Epithelial cell of proximal tubule (primary cell): ENCODE measurements at places on chromosomes 5 and 9.

DNA sequence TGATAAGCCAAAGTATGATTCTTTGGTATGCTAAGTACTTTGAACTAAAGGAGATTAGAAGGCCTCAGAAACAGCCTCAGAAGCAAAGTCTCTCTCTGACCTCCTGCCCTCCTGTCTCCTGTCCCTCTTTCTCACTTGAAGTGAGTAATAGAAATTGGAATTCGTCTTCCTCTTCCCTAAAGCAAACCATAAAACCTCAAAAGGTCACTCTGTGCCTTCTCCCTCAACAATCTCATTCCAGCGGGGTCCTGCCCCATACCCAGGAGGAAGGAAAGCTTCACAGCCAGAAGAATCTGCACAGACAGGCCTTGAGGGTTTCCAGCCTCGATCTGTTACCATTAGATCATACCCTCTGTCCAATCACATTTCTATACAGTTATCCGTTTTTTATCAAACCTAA, 87.8 kb downstream of the HAPLN1 start:
- peak; percentile 10 for DNase-seq

- no peak for DNase-seq
Observed at GRCh38 chr9:92974761-92975755, 27.7 kb downstream of the FGD3 start.

GRCh38 chr9:3244963-3245653, 280.7 kb downstream of the RFX3 start:
- peak; percentile 15 for DNase-seq

DNA sequence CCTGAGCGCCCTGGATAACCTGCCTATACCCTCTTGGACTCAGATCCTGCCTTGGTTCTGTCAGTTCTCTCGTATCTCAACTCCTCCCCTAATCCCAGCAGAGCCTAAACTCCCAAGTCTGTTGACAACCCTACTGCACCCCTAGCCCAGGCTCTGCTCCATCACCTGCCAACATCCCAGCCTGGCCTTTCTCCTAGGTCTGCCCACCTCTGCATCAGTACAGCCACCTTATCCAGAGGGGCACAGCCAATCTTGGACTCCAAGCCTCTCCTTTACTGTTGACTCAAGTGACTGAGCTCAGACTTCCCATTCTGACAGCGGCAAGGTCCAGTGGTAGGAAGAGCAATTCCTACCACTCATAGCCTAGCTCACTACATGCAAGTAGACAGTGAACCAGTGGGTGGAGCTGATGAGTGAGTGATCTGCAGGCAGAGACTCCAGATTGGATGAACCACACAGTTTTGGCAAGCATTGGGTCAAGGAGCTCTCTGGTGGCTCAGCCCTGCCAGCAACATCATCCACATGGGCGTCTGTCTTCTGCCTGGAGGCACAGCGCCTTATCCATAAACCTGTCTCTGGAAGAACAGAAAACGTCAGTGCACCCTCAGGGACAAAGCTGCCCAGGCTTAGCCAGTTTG, 26.5 kb downstream of the TRMO start:
- no peak for DNase-seq

GRCh38 chr5:137630972-137631370, 104.9 kb downstream of the KLHL3 start:
- no peak for DNase-seq

DNA sequence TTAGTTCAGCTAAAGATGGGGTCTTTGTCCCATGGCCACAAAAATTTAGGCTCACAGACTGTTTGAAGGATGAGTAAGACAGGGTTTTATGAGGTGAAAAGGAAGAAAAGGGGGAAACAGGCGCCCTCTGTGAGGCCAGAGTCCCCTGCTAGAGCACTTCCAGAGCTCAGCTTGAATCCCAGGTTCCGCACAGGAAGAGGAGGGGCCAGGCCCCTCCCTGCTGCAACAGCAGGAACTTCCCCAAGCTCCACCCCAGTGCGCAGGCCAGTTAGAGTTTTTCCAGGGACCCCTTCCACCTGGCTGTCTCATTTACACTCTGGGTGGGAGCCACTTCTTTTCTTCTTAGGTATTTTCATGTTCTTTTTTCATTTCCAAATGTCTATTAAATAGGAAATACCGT, 480.8 kb downstream of the PSAT1 start:
- DNase-seq: no peak

DNA sequence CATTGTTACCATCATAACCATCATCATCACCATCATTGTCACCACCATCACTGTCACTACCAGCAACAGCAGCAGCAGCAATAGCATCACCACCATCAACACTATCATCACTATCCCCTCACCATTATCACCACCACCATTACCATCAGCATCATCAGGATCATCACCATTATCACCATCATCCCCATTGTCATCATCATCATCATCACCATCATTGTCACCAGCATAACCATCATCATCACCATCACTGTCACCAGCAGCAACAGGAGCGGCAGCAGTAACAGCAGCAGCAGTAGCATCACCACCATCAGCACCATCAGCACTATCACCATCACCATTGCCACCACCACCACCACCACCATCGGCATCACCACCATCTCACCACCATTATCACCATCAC, 48.4 kb downstream of the S1PR3 start:
- no peak for DNase-seq

DNA sequence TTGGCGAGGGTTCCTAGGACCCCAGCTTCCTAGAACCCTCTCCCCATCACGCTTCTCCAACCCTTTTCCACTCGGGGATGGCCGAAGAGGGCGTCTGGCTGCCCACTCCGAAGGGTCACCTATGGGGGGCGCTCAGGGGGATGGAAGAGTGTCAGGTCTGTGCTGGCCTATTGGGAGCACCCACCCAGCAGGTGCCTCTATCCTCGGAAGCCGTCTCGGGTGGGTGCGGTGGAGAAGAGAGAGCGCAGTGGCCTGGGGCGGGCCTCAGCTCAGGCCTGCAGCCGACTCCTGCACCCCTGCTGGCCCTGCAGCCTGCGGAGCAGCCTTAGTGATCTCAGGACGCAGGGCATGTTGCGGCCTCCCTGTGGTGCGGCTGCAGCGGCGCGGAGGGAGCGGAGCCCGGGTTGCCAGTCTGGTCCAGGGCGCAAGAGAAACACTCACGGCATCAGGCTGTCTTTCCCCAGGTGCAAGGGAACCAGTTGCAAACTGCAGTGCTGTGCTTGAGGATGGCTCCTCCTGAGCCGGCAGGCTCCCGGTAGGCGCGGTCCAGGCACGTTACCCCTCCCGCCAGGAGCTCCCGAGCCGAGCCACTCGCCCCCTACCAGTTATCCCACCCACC, 1.5 kb upstream of the IRX2 start:
- no peak for DNase-seq

- DNase-seq: peak; percentile 76
Observed at GRCh38 chr5:124743602-124744169, 2.8 kb downstream of the ZNF608 start.

GRCh38 chr5:136525597-136525996, 160.3 kb upstream of the TRPC7 start:
- DNase-seq: no peak

GRCh38 chr5:110665184-110665726, 61.2 kb downstream of the TMEM232 start:
- DNase-seq: no peak

DNA sequence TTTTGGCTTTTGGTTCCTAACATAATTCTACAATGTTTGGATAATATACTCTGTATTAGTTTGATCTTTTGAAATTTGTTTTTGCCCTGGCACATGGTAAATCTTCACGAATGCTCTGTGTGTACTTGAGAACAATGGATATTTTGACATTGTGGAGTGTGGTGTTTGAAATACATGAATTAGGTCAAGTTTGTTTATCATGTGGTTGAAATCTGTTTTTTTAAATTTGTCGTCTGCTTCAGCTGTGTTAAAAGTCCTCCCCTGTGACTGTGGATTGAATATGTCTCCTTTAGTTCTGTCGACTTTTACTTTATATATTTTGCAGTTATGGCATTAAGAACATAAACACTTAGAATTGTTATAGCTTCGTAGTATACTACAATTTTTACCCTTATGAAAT, 60.3 kb downstream of the DUSP1 start:
- no peak for DNase-seq

GRCh38 chr5:131193106-131193505, 22.4 kb downstream of the LYRM7 start:
- no peak for DNase-seq

GRCh38 chr9:15525958-15526357, 15.2 kb upstream of the PSIP1 start:
- DNase-seq: no peak

DNA sequence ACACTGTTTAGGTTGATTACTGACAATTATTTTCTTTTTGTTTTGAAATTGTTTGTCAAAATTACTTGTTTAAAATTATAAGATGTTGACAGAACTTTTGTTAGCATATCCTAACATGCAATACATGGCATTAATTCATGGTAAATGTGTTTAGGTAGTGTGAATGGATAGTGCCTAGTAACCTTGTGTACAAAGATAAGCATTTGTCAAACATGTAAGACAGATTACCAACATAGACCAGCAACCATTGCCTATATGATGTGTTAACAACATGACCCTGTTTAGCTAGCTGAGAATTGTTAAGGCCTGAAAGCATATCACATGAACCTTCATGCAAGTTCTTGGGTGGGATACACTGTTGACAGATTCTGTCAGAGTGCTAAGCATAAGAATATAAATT, 13.4 kb downstream of the MAN2A1 start:
- DNase-seq: no peak

- no peak for DNase-seq
Observed at GRCh38 chr5:88823201-88823600, 59.8 kb downstream of the MEF2C start.

GRCh38 chr5:93746406-93747056, 5.1 kb upstream of the POU5F2 start:
- no peak for DNase-seq

GRCh38 chr9:120303519-120303918, 276.4 kb downstream of the CDK5RAP2 start:
- DNase-seq: no peak

GRCh38 chr5:91339063-91339705, 43.9 kb downstream of the ARRDC3 start:
- DNase-seq: peak; percentile 47

- no peak for DNase-seq
Observed at GRCh38 chr9:126499005-126499910, 114.5 kb upstream of the LMX1B start.

GRCh38 chr5:127563136-127563535, 45.7 kb downstream of the PRRC1 start:
- no peak for DNase-seq

DNA sequence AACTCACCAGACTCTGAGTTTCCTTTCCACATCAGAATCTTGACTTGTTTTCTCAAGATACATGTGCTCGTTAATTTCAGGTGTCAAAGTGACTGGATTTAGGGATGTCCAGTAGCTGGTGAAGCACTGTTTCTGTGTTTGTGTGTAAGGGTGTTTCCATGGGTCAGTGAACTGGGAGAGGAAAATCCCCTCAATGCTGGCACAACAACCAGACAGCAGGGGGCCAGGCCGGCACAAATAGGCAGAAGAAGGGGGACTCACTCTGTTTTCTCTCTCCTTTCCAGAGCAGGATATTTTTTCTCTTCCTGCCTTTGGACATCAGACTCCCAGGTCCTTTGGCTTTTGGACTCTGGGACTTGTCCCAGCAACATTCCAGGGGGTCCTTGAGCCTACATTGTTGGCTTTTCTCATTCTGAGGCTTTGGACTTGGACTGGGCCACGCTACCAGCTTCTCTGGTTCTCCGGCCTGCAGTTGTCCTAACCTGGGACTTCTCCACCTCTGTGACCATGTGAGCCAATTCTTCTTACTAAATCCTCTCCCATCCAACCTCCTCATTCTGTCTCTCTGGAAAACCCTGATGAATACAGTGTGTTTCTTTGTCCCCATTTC, 144.0 kb downstream of the CAAP1 start:
- no peak for DNase-seq

GRCh38 chr9:128280084-128280622, 4.1 kb downstream of the SWI5 start:
- no peak for DNase-seq

DNA sequence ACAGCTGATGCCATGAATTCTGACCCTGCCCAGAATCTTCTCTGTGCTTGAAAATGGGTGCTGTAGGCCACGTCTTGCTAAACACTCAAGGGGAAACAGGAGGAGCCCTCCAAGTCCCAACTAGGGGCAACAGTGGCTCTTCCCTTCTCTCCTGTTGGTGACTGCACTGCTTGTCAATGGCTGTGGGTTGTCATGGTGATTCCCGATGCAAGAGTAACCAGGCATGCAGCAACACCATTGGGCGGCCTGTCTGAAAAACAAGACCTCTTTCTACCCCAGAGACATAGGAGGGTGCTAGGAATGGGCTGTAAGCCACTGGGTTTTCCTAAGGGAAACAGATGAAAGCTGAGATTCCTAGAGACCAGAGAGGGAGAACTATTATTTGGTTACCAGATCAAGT, 201.7 kb upstream of the PANK3 start:
- no peak for DNase-seq

DNA sequence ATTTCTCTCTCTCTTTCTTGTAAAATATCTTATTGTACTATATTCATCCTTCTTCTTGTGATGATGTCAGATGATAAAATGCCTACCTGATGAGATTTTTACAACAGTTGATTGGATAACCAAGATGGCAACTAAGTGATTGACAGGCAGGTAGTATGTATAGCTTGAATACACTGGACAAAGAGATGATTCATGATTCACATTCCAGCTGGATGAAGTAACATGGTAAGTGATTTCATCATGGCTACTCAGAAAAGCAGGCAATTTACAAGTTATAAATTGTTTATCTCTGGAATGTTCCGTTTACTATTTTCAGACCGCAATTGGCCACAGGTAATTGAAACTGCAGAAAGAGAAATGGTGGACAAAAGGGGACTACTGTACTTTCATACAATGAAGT, 1471.7 kb upstream of the C9orf72 start:
- DNase-seq: no peak

GRCh38 chr5:36744773-36745589, 131.6 kb upstream of the NIPBL start:
- no peak for DNase-seq

- DNase-seq: no peak
Observed at GRCh38 chr5:40198736-40199135, 481.0 kb upstream of the PTGER4 start.

- no peak for DNase-seq
Observed at GRCh38 chr9:3526165-3526996, 580 bp upstream of the RFX3 start.

- no peak for DNase-seq
Observed at GRCh38 chr9:121926351-121926801, 166.7 kb downstream of the TTLL11 start.

- DNase-seq: no peak
Observed at GRCh38 chr9:109735801-109736200, 44.2 kb upstream of the PALM2AKAP2 start.

- DNase-seq: no peak
Observed at GRCh38 chr5:94700592-94700991, 82.1 kb downstream of the SLF1 start.
